Posterior cingulate gyrus (tissue), 11 donors: ENCODE measurements at places on chromosomes 4 and X.

GRCh38 chr4:138567696-138568095 lies 325.5 kb upstream of the SLC7A11 start:
- no peak for DNase-seq

- no peak for DNase-seq
Measured at GRCh38 chr4:45648846-45649245, 475.0 kb downstream of the GABRG1 start.

DNA sequence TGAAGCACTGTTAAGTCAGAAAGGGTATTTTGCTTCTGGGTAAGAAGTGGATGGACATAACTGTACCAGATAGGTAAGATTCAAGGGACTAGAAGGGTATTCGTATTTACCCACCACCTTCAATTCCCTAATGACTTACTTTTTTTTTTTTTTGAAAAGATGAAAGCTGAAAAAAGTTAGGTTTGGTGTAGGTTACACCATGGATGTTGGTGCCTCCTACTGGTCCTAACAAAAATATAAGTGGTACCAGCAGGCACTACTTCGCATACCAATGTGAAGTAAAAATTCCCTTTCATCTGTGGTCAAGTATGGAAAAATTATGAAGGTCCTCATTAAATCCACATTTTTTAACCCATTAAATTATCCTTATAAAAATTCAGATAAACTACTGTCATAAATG lies 7.2 kb downstream of the ANKRD17 start:
- no peak for DNase-seq

DNA sequence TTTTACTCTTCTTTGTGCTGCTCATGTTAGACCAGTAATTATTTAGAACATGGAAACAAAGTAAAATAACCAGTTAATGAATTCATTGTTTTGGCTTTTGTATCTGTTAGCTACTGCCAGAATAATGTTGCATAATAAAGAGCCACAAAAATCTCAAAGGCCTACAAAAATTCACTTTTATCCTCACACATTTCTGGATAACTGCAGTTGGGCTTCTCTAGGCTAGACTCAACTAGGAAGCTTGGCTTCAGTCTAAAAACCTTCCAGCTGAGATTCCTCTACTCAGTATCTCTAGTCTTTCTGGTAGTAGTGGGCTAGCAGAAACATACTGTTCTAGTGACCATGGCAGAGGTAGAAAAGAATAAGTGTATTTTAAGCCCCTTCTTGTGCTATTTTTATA lies 73.0 kb downstream of the FAT4 start:
- no peak for DNase-seq

DNA sequence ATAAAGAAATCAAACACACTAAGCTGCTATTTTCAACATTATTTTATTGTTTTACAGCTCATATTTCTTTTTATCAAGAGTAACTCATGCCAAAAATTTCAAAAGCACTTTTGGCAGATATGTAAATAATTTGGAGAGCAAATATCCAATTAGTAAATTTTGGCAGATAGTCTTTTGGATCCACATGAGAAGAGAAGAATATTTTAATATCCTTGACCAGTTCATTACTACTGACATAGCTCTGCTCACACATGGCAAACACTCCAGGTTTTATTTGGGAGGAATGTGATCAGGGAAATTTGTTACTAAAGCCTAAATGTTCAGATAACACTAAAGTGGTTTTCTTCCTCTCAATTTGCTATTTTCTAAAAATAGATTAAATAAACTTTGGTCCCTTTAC lies 1054.3 kb downstream of the FAT4 start:
- no peak for DNase-seq

GRCh38 chrX:431056-431455 lies 44.3 kb upstream of the PPP2R3B start:
- DNase-seq: no peak

GRCh38 chrX:130212371-130212770 lies 40.6 kb downstream of the RAB33A start:
- no peak for DNase-seq

GRCh38 chrX:134545510-134545909 lies 85.5 kb downstream of the HPRT1 start:
- DNase-seq: no peak

- no peak for DNase-seq
Measured at GRCh38 chr4:77586951-77587383, 18.7 kb upstream of the CXCL13 start.
